CD4-positive, alpha-beta T cell treated with Interleukin-2 at 100 ng/mL for 4 hours (primary cell): ENCODE measurements at places on chromosomes 5 and 9.

- DNase-seq = no peak
These were observed 21.3 kb downstream of the PWWP2A start for GRCh38 chr5:160097991-160098390.

DNA sequence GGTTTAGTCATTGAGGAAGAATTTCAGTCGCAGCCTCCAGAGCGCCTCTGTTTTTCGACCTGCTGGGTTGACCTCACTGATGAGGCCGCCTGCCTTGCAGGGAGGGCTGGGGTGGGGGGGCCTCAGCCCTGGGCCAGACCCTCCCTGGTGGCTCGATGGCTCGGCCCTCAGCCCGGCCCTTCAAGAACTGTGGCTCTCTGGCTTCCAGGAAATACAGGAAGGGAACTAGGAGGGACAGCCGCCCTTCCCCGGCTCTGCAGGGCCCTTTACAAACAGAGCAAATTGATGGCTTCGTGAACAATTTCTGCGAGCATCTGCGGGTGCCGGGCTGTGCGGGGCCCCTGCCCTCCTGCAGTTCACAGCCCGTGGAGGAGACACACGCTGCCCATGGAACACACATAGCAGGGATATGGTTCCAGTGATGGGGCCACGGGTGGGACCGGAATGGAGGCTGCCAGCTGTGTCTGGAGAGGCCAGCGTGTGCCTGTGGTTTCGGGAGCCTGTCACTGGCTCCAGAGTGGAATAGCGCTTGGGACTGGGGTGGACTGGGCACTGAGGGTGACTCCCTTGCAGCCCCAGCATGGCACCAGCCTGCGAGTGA lies 39.6 kb downstream of the COL5A1 start:
- DNase-seq = no peak

GRCh38 chr9:16386007-16386826 lies 484.3 kb downstream of the BNC2 start:
- DNase-seq = no peak

- peak; percentile 2 for DNase-seq
These were observed 40.2 kb downstream of the RCL1 start for GRCh38 chr9:4832786-4833579.
